Cerebellar cortex (tissue), 1 donor: ENCODE measurements at places on chromosomes 2 and 18.
A peak's percentile ranks its signal among the peaks of the same experiment; 100 is the strongest.

- DNase-seq: peak; percentile 35
Measured at GRCh38 chr18:57446322-57446721, 11.1 kb downstream of the ONECUT2 start.

GRCh38 chr2:192696857-192697256 is 502.1 kb upstream of the TMEFF2 start:
- no peak for DNase-seq

DNA sequence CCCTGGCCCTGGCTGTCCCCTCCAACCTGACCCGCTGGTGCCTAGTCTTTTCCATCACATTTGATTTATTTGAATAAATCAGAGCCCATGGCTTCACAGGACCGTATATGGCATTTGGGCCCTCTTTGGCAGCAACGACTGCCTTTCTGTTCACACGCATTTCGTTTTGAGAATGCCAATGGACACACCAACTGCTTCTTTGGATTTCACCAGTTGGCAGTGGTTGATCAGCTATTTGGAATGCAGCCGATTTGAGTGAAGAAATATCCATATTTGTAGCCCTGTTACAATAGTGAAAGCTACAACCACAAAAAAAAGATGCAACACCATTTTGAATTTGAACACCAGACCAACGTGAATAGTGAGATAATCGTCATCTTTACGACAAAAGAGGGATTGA is 56.5 kb downstream of the GNAL start:
- no peak for DNase-seq

DNA sequence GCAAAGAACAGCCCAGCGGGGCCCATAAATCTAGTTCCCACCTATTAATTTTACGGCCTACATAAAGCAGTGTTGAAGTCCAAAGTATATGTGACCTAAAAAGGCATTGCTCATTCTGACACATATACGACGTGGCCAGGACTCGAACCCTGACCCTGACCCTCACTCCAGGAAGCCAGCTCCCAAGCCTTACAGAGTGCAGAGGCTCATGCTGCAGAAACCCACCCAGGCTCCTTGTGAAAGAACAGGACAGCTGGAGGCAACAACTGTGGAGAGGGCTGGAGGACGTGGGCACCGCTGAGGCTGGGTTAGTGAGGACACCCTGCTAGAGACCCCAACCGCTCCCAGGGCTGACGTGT is 221.6 kb downstream of the CYP26B1 start:
- DNase-seq: no peak

DNA sequence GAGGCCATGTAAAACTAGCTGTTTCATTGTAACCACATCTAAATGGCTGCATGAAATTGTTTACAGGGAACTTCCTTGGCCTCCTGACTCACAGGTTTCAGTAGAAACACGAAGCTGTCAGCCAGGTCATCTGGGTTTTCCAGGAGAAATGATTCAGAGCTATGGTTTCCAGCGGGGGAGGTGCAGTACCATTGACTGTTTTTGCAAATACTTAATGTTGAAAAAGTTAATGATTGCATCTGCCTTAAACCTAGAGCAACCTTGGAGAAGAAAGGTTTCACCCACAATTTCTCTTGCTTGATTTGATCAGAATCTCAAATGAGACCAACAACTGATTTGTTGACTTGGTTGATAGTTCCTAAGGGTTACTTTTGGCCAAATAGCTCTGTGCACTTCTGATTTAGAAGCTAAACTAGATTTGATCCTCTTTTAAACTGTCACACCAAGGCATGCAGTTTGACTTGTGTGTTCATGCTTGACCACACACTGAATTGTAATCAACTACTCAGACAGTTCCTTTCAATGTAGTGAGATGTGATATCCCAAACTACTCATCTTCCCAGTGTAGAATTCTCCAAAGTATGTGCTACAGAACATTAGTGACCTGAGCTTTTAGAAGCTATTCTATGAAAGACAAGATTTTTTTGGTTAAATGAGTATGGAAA is 193.5 kb upstream of the CHST9 start:
- DNase-seq: no peak
